ENCODE measurements at places on chromosomes 6 and 20. TPM values are rescaled to one million over a fixed set of nuclear protein-coding genes. Genes with fewer than 3 reads are reported as not detected.

TRIM10 gene
- total RNA-seq = 19.8 TPM

GRCh38 chr6:157625764-157626163, 197.3 kb upstream of the SNX9 start:
- no peak for DNase-seq

SAPCD1 gene
- not detected for total RNA-seq

DNA sequence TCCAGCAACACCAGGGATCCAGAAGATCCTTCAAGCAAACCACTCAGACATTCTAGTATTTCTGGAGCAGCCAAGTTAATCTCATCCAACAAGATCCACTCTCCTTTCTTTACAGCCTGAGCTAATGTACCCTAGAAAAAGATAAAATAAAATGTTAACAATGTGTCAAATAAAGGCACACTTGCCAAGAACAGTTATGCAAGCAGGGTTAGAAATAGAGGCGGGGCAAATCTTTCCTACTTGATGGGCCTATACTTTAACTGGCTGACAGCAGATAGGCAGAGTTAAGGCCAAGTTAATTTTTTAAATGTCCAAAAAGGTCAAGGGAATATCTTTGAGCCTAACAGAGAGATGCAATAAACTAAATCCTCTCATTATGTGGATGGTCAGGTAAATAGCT, 60.8 kb downstream of the MDN1 start:
- no peak for DNase-seq

SLX4IP gene
- total RNA-seq = 8.4 TPM

RIN2 gene
- total RNA-seq = 67.0 TPM

TNFRSF21 gene
- 92.1 TPM for total RNA-seq

GRCh38 chr6:24125980-24126379, at the start of gene NRSN1:
TSS of gene NRSN1 (plus strand) at chr6:24126215. CDS start at chr6:24134328, 8,113 bp downstream.
- no peak for DNase-seq

BEND6 gene
- not detected for total RNA-seq

DNA sequence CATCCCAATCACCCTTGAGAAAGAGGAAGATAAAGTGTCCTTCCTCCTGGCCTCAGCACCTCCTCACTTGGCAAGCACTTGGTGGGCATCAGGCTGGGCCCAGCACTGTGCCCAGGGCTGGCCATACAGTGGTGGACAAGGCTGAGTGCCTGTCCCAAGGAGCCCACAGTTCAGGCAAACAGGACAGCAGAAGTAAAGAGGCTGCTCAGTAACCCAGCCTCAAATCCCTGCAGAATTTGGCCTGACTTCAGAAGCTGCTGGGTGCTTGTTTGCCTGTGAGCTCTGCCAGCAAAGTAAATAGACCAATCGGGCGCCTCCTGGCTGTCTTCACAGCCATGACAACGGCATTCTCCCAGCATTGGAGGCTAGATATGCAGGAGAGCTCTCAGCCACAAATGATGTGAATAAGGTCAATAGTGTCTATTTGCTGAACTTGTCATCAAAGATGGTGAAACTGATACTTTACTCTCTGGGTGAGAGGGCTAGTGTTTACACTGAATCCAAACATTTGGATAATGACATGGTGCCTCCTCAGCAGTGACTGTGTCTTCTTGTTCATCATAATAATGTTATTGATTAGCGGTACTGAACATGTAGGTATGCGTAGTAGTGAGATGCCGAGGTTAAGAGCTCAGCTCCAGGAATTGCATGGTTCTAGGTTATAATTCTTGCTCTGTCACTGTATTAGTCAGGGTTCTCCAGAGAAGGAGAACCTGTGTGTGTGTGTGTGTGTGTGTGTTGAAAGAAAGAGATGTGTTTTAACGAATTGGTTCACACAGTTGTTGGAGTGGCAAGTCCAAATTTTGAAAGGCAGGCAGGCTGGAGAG, 36.9 kb upstream of the FANCE start:
- DNase-seq = peak; percentile 72

GRCh38 chr20:37921341-37921929, 18.5 kb downstream of the VSTM2L start:
- DNase-seq = no peak

RIPPLY2 gene
- not detected for total RNA-seq

DNA sequence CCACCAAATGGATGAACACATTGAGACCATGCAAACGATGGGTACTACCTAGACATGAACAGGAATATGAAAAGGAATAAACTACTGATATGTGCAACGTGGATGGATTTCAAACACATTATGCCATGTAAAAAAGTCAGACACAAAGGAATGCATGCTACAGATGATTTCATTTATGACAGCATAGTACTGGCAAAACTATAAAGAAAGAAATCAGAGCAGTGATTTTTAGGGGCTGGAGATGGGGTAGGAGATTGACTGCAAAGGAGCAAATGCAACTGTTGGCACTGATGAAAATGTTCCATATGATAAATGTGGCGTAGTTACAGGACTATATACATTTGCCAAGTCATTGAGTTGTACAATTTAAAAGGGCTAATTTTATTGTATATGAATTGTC, 13.4 kb upstream of the COL12A1 start:
- no peak for DNase-seq

- no peak for DNase-seq
Measured at GRCh38 chr6:4057036-4057435, 21.9 kb downstream of the FAM217A start.

DNA sequence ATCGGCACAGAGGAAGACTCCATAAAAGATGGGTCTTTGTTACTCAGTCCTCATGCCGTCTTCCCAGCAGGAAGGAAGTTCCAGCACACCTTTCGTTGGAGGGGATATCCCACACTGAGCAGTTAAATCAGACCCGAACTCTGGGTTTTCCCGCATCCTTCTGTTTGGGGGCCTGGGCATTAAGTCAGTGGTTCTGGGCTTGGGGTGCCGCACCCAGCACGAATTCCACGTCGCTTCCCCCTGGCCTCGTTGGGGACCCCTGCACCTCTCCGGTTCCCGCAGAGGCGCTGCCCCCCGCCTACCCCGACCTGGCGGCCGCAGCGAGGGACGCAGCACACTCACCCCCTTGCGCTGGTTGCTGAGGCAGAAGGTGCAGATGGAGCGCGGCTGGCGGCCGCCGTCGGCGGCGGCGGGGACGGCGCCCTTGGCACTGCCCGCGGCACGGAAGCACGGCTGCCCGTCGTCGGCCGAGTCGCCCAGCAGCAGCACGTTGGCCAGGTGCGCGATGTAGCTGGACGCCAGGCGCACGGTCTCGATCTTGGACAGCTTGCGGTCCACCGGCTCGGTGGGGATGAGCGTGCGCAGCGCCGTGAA, 641 bp downstream of the TCF15 start:
- no peak for DNase-seq

DNA sequence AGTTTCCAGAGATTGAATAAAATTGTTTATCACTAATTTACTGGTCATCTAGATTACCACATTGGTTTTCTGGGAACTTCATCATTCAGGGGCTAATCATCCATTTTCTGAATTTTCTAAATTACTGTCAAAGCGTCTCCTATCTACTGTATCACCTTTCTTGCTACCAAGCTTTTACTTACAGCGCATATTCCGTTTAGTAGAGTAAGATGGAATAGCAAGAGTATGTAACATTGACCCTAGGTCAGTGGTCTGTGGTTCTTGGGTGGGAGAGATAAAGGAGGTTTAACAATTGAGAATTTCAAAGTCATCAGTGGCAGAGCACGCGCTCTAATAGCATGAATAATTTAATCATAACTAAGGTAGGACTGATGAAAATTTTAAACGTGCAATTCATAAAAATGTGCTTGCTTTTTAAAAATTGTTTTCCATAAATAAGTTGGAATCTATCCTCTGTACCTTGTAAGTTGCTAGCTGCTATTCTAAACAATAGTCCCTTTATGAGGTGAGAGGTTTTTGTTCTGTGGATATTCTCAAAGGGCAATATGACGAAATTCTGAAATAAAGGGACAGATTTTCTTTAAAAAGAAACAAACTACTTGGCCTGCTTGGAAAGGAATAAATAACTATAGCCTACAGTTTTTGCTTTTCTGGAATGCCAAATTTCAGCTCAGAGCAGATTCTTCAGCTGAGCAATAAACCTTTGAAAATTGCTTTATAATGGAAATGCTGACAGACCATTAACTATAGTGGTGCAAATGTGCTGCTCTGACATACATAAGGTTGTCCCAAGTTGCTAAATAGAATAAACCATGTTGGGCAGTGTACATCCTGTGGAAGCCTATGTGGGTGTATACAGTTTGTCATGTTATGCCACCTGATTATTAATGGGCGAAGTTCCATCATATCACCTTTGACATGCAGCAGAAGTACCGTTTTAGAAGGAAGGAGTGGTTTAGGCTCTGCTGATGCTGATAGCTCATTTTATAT, 84.1 kb downstream of the ZFAND3 start:
- no peak for DNase-seq

DNA sequence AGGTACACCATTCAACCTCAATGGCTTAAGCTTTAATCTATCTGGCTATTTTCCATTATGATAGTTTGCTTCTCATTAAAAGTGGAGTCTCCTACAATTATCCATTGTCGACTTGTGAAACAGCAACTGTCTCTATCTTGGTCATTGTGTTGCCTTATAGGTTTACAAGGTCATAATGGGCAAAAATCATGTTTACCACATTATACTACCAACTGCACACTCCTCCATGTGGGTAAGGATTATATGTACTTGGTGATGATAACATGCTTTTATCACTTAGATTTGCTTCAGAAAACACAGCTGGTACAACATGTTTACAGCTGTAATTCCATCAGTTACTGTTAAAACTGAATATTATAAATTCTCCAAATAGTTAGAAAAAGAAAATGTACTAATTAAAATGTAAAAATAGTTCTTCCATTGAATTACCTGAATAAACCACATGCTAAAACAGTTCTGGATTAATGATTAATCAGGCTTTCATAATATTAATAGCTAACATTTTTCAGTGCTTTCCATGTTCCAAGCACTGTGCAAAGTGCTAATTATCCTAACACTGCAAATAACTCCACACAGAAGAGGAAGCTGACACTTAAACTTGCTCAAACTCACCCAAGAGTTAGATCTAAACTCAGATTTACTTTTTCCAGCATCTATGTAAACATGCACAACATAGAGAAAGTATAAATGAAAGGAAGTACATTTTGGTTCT, 96.7 kb downstream of the OGFRL1 start:
- no peak for DNase-seq

- no peak for DNase-seq
Measured at GRCh38 chr6:142804490-142804889, 140.5 kb downstream of the HIVEP2 start.

SRMS gene
- total RNA-seq = not detected

DNA sequence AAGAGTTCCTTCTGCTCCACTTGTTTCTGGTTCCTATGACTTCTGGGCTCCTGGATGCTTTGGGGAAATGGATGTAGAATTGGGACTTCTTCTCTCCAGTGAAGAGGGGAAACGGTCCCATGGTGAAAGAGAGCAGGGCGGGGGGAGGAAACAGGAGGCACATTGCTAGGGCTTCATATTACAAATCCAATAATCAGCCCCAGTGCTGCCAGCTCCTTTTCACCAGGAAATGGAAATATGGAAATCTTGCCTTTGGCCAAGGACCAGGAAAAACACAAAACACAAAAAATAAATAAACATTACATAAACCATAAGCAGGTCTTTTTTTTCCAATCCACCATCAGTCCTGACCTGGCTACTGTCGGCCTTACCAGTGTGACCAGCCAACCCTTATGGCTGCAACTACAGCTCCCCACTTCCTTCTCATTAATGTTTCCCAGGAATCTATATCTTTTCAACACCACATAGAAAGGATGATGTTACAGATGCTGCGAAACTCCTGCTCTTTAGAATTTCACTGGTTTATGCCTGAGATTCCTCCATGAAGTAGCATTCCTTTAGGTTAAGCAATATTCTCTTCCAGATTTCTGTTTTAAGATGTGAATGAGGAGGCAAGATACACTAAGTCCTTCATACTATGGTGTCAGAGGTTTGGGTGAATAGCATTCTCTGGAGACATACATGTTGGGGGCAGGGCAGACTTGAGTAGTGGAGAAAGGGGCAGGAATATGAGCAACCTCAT, 2.0 kb downstream of the PI3 start:
- no peak for DNase-seq

GRCh38 chr6:77143659-77144447, 319.4 kb downstream of the HTR1B start:
- DNase-seq = no peak

ENPP3 gene
- 19.5 TPM for total RNA-seq

GNAS-AS1 gene
- total RNA-seq = 0.55 TPM

DNA sequence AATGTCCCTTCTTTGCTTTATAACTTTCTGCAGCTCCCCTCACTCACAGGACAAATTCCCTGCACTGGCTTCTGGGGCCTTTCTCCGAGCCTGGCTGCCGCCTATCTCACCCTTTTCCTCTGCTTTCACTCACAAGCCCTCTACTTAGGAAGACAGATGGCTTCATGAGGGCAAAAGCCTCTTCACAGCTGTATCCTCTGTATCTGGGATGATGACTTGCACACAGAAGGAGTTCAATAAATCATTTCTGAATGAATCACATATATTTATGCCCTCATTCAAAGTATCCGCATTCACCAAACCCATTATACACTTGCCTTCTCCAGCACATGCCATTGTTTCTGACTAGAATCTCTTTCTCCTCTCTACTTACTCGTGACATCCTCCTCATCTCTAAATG, 159.0 kb upstream of the RIPOR2 start:
- no peak for DNase-seq
